Cardiac septum (tissue), 1 donor: ENCODE measurements at places on chromosomes 7 and 10. TPM values are rescaled to one million over a fixed set of nuclear protein-coding genes. Genes with fewer than 3 reads are reported as not detected.
A peak's percentile ranks its signal among the peaks of the same experiment; 100 is the strongest.

VGF gene
- total RNA-seq: 0.08 TPM

TAS2R4 gene
- total RNA-seq: 0.54 TPM

NPY4R gene
- not detected for total RNA-seq

NPC1L1 gene
- total RNA-seq: 0.19 TPM

ITPRID1 gene
- not detected for total RNA-seq

TMEM229A gene
- 0.24 TPM for total RNA-seq

ASZ1 gene
- not detected for total RNA-seq

EGR2 gene
- 4.8 TPM for total RNA-seq

SLC25A28 gene
- total RNA-seq: 24.8 TPM

OPN1SW gene
- total RNA-seq: not detected

GSTO2 gene
- 0.67 TPM for total RNA-seq

DNA sequence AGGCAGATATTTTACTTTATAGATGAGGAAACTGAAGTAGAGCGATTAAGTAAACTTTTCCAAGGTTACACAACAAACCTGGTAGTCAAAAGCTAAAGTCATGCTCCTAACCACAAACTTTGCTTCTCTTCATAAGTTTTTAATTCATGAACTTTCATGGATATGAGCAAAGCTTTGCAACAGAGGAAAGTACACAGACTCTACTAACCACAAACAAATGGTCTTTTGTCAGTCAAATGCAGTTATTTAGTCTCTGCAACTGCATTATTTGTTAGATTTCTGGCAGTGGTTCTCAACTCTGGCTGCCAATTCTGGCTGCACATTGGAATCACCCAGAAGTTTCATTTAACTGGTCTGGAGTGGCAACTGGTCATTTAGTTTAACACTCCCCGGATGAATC lies 140.6 kb upstream of the TMEM168 start:
- DNase-seq: no peak

DNA sequence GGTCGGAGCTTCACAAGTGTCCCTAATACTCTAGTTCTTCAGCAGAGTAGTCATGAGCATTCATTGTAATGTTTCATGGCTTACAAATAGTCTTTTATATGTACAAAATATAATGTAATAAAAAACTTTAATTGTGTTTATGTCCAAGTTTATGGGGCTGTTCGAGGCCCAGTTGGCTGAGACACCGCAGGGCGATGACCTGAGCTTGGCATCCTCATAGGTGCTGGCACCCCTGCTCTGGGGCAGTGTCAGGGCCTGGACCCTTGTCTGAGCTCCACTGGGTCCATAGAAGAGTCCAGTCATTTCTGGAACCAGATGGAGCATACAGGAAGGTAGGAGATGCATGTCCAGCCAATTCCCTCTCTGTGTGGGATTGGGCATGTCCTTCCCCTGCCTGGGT lies 12.9 kb upstream of the ZMIZ1 start:
- peak; percentile 10 for DNase-seq

DNA sequence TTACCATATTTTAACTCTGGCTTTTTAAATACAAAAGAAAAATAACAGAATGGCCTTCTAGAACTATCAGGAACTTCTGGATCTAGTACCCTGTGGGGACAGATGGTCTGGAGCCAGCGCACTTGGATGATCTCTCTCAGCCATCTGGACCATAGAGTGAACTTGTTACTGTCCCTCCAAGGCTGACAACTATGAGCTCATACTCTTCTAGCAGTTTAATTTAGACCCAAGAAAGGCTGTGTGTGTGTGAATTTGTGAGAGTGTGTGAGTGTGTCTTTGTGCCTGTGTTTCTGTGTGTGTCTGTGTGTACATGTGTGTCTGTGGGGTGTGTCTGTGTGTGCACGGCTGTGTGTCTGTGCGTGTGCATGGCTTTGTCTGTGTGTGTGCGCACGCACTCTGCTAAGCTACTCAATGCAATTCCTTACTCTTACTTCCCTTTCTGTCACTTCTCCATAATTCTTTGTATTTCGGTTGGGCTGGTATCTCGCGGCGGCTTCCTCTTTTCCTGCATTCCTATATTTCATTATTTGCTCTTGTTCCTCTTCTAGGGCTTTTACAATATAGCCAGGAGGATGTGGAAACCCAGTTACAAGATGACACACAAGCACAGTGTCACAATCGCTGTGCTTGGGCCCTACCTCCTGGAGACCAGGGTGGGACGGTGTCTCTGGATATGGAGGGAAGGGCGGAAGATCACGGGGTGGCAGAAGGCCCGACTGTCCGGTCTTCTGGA lies 51.9 kb downstream of the IKZF1 start:
- DNase-seq: peak; percentile 80

DNA sequence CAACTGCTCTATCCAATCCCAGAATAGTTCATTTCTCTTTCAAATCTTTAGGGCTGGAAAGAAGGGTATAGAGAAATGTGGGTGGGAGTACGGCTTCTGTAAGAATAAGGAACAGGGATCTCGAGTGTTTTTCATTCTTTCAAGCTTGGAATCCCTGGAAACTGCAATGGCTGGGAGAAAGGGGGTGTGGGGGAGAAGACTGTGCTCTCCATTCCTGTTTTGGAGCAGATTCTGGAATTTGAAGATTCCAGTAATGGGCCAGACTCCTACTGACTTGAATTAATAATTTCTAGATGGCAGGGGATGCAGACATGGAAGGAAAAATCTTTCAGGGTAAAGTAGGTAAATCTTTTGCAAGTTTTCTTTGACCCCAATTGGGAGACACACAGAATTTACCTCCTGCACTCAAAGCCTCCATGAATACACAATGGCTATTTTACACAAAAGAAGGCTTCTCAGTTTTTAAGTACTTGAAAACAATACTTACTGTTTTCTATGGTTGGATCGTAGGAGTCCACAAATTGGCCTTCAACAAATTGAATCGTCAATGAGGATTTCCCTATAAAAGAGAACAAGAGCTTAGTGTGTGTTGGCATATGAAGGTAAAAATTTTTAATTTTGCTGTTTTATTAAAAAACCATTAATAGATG lies 29.1 kb downstream of the RHEB start:
- no peak for DNase-seq

- no peak for DNase-seq
Observed at GRCh38 chr10:16724509-16724908, 92.7 kb downstream of the RSU1 start.

GRCh38 chr7:117630501-117630900 lies 150.7 kb downstream of the CFTR start:
- DNase-seq: no peak

DNA sequence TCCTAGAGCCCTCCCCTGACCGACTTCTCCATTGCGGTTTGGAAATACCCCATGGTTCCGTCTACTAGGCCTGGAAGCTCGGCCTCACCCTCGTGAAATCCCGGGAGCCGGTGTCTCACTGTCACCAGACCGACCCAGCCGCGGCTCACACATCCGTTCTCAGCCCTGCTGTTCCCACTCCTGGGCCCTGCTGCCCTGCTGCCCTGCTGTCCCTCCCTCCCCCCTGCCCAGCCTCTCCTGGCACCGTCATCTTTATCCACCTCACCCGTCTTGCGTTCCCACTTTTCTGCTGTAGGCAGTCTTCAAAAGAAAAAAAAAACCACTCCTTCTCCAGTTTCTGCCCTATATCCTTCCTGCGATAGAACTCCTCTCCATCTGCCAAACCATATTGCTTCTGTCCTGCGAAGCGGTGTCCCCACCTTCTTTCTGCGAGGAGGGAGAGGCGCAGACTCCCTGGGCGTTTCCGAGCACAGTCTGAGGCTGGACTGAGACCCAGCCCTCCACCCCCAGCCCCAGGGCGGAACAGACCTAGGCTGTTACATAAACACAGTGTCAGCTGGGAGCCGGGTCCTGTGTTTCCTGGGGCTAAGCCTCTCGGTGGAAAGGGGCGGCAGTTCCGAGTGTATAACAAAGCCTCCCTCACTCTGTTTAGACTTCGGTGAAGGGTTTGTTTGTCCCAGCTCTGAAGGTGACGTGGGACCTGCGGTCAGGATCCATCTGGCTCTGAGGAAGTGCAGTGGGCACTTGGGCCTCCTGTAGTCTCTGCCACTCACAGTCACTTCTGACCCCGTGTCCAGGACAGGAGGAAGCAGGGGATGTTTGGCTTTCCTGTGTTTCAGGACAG lies 2.8 kb downstream of the AGAP3 start:
- no peak for DNase-seq

DNA sequence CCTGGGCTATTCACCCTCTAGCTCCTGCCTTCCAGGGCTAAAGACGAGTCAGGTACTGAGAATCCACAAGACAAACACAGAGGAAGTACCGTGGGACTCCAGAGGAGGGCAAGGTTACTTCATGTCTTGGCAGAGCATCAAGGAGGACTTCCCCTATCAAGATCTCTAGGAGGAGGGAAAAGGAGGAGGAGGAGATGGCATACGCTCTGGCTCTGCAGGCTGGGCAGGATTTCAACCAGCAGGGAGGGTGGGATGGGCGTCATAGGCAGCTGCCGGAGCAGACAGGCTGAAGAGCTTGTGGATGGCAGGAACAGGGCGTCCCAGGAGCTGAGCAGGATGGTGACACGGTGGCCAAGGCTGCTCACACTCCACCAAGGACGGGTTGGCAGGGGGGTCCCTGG lies 21.3 kb downstream of the MDH2 start:
- DNase-seq: no peak

GRCh38 chr10:74213571-74214162 lies 62.6 kb downstream of the ADK start:
- DNase-seq: no peak

GRCh38 chr7:98303906-98304305 lies 22.4 kb downstream of the BRI3 start:
- DNase-seq: no peak

DNA sequence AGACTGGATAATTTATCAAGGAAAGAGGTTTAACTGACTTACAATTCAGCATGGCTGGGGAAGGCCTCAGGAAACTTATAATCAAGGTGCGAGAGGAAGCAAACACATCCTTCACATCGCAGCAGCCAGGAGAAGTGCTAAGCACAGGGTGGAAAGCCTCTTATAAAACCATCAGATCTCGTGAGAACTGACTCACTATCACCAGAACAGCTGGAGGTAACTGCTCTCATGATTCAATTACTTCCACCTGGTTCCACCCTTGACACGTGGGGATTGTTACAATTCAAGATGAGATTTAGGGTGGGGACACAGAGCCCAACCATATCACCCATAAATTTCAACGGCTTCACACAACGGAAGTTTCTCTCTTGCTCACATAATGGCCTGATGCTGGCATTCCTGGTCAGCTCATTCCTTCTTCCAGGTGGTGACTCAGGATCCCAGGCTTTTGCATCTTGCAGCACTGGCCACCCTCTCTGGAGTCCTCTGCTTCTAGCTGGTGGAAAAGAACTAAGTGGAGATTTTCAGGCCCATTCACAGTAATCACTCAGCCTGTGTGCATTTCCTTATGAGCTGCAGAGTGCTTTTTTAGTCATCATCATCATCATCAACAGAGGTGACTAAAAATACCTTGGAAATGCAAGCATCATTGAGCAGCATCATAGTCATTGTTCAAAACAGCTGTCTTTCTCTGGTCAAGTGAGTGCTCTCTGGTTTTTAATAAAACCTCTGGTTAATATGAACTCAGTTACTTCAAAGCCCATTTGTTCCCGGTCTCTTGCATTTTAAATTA lies 308.1 kb downstream of the SFMBT2 start:
- no peak for DNase-seq

DNA sequence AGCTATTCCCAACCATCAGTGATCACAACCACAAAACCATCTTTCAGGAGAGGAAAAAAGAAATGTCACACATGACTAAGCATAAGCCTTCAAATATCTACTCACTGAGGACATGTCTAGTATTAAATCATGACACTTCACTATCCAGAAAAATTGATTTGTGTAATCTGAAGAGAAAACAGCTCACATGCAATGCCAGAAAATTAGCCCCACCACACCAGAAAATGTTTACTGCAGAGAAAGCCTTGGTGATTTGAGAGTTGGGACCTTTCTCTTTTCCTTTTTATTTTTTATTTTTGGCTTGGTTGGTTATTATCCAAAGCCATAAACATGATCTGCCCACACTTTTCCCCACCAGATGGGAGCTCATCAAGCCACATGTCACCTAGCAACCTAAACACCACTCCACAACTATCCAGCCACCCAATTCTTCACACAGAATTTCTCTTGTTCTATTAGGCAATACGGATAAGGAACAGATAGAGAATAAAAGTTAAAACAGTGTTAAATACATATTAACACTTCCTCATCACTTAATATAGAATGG lies 3.1 kb downstream of the PARD3 start:
- no peak for DNase-seq

GRCh38 chr10:120613180-120613579 lies 156.2 kb downstream of the PLPP4 start:
- DNase-seq: no peak

- DNase-seq: no peak
Observed at GRCh38 chr7:126450269-126450671, 802.5 kb downstream of the GRM8 start.

- no peak for DNase-seq
Observed at GRCh38 chr10:133328358-133329343, 8.0 kb downstream of the CALY start.

DNA sequence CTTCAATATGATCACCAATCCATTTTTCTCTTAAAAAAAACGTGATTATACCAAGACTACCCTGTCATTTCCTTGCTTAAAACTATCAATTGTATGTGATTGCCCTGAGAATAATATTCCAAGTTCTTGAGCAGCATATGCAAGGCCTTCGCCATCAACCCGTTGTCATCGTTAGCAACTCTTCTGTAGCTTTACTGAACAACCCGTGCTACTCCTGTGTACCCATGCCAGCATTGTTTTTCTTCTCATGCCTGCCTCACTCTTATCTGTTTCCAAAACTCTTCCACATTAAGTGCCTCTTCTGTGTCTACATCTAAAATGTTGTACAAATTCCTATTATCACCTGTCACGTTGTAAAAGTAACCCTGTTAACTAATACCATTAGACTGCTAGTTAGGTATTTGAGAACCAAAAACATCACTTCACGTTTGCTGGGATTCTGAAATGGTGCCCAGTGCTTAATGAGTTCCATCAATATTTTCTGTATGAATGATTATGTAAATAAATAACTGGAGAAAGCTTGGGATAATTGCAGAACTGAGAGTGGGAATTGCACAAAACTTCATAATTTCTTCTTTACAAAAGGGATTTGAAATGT lies 10.5 kb downstream of the CAV2 start:
- no peak for DNase-seq

DNA sequence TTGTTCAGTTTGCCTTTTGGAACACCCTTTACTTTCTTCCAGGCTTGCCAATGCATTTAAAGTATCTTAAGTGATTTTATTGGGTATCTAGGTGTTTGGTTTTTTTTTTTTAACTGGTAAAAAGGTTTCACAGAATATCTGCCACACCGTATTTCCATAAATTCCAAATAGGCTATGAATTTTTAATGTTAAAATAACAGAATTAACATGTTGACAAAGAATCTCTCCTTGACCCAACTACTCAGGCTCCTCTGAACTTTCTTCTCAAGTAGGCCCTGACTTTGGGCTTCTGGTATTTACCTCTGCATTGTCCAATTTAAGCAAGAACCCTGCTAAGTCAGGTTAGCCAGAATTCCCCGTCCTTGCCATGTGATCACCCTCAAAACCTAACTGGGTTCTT lies 61.2 kb upstream of the PLA2G12B start:
- no peak for DNase-seq
